SK-N-SH treated with all-trans-retinoic acid at 6 μM for 48 hours (cell line): ENCODE measurements at places on chromosomes 5 and 9.

DNA sequence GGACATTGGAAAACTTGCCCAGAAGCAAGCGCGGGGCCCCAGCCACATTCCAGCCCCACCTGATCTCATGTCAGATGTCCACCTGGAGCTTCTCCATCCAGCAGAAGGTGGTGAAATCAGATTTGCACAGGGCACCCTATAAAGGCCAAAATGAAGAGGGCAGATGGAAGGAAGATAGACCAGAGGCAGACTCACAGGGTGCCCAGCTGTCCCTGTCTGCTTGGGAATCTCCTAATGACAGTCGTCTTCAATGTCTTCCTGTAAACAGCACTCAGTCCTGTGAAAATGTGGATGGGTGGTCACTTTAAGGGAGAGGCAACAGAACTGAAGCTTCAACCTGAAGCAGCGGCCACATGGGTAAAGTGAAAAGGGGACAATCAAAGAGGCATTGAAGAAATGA lies 607.5 kb downstream of the IRX1 start:
- ATAC-seq, result no peak

DNA sequence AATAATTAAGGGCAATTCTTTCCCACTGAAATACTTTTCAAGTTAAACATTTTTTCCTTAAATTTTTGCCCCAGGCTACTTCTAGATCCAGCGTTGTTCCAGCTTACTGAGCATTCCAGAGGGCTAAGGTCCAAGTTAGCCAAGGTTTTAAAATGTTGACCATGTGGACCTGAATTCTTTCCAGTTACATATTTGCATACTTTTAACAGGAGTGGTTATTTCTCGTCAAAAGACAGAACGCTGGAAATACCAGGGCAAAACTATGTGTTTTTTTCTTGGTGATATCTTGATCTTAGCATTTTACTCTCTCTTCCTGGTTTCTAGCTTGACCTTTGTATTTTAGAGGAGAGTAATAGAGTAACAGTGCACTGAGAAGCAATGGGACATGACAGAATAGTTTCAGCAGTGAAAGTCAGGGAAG lies 32.8 kb downstream of the TMC1 start:
- ATAC-seq, result peak; percentile 79

DNA sequence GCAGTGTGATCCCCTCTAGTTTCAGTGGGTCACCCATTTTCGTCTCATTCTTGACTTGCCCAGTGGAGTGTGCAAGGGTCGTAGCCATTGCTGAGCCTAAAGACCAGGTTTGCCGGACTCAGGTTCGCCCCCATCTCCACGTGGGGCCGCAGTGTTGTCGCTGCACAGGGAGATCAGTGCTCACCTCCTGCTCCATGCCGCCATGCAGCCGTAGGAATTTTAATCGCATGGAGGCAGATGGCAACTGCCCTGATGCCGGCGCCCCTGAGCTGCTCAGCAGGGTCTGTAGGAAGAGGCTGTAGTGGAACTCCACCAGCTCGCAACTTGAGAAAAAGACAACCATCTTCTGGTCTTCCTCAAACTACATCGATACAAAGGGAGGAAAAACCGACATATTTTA lies 24.1 kb downstream of the DDX31 start:
- ATAC-seq, result no peak

DNA sequence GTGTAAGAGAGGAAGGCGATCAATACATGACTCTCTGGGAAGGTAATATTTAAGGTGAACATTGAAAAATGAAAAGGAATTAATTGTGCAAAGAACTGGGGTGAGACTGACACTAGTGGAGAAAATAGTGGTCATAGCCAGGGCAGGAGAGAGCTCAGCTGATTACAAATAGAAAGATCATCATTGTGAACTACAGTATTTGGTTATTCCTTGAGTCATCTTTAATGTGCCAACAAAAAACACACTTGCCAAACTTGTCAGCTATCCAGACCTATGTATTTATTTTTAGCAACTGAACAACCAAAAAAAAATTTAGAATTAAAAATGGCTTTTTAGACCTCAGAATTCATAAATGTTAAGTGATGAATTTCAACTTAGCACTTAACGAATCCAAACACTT lies 749.8 kb upstream of the CDH9 start:
- no peak for ATAC-seq

DNA sequence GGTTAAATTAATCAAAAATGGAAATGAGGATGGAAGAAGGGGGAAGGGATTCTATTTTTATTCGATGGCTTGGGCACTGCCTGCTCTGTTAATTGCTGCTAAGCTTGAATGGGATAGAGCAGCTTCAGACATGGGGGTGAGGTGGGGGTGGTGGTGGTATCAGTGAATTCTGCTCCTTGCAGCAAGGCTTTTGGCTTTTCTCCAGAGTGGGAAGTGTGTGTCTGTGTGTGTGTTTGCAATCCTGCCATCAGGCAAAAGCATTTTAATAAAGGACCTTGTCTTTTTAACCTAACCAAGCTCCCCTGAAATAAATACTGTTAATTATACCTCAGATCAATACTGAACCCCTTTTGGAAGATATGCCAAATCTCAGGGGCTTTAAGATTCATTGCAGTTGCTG lies 110.9 kb upstream of the GPR151 start:
- no peak for ATAC-seq

DNA sequence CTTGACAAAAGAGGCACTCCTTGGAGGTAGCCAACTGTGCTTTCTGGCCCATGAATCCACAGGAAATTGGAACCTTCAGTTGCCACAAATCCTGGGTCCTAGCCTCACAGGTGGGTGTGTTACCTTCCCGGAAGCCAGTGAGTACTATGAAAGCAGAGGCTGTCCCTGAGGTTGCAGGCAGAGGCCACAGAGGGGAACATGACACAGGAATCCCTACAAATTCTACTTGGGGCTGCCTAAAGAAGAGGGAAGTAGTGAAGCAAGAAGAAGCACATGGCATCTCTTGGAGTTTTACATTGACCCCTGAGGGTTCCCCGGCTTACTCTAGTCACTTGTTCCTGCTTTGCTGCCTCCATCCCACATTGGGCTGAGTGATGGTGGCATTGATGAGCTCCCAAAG lies 2.6 kb downstream of the SLC22A5 start:
- ATAC-seq, result no peak

- no peak for ATAC-seq
Observed at GRCh38 chr5:74177961-74178360, 462.6 kb downstream of the ENC1 start.

DNA sequence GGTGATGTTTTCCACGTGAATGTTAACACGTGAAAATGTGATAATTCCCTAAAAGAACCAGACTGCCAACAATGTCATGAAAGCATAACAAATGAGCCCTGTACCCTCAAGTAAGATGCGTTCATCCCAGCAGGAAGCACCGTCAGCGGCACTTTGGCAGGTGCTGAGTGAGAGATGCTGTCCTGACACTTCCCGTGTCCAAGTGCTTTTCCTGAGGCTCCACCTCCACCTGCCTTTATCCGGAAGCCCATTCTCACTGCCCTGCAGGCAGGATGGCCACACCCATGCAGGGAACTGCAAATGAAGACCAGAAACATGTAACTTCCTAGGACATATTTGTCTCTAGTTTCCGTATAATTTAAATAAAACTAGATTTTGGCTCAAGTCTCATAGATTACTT lies 238.0 kb upstream of the IRX2 start:
- ATAC-seq, result no peak

DNA sequence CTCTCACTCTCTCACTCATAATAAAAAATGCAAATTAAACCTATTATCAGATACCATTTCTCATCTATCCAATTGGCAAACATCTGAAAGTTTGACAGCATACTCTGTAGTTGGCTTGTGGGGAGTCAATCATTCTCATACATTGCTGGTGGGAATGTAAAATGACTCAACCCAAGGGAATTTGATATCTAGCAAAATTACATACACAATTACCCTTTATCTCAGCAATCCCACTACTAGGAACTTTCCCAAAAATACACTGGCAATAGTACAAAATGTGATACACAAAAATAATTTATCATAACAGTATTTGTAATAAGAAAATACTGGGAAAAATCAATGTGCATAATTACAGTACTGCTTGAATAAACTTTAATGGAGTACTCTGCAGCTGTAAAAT lies 731.3 kb downstream of the DTWD2 start:
- ATAC-seq, result no peak

DNA sequence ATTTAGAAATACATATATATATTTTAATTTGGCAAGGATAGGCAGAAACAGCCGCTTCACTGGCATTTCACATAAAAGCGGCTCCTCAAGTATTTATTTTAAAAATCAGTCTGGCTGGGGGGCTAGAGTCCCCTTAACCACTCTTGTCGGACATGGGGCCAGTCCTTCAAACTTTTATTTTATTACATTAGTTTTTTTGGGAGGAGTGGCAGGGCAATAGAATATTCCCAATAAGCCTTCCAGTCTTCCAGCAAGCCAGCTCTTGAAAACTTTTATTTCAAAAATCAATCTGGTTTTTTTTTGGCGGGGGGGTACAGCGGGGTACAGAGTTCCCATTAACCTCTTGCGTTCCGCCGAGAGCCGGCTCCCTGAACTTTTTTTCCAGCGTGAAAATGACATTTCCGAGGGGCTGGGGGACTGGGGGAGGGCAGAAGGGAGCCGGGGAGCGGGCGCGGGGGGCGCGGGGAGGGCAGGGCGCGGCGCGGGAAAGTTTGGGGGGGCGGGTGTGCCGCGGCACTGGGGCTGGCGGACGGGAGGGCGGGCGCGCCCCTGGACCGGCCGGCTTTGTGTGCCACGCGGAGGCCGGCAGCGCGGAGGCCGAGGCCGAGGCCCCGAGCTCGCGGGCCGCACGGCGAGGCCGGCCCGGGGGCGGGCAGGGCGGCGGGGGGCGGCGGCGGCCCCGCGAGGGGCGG lies 504 bp upstream of the ZNF618 start:
- peak; percentile 34; the same call in 2 of the 3 replicates for ATAC-seq

GRCh38 chr5:33343676-33344327 lies 97.0 kb upstream of the TARS1 start:
- ATAC-seq, result peak; percentile 99

- ATAC-seq, result peak; percentile 43; the same call in 2 of the 3 replicates
Observed at GRCh38 chr5:137921931-137922330, 32.7 kb downstream of the PKD2L2 start.

- ATAC-seq, result no peak
Observed at GRCh38 chr5:179816401-179816795, 4.3 kb upstream of the SQSTM1 start.
